ENCODE measurements at places on chromosomes 11 and 22.

GRCh38 chr11:112235750-112236390 lies 9.6 kb downstream of the PTS start:
- no peak for DNase-seq

GRCh38 chr22:17562906-17563870 lies at the start of gene SLC25A18:
Gene SLC25A18, plus strand, starts transcription at chr22:17563498. Its CDS starts 16,447 bp downstream, at chr22:17579945.
- DNase-seq, result peak; percentile 78

GRCh38 chr11:117642396-117642795 lies 154.6 kb downstream of the DSCAML1 start:
- peak; percentile 47 for DNase-seq

DNA sequence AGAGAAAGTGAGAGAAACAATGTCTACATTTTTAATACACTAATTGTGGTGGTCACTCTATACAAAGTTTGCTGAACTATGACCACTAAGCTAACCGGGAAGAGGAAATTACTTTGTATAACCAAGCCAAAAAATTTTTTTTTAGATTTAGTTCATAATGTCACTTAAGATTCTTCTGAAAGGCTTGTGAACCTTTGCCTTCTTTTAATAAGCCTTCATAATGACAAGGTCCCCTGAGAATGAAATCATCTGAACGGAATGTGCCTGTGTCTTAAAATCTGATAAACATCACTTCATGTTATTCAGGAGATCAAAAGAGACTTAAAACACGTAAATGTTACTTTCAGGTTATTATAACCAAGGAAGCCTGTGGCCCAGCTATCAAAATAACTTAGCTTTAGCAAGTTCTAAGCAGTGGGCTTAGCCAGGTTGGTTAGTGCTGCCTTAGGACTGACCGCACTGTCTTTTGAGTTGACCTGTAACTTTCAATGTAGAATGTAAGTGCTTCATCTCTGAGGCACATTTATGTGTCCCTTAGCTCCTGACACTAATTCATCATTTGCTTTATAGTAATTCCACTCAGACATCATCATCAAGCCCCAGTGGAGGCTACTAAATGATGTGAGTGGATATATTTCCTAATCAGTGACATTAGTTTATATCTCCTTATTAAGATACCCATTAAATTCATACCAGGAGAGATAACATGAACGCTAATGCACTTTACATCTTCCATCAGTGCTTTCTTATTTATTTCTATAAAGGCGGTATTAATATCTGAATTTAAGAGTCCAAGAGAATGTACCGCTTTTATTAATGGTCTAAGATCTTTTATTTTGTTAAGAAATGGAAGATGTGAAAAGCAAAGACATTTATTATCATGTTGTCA lies 122.5 kb downstream of the WNT11 start:
- DNase-seq, result no peak

GRCh38 chr11:46278387-46279125 lies 1.1 kb downstream of the CREB3L1 start:
- peak; percentile 87 for DNase-seq

- no peak for DNase-seq
These were observed 972.8 kb downstream of the OPCML start for GRCh38 chr11:132559331-132560036.

DNA sequence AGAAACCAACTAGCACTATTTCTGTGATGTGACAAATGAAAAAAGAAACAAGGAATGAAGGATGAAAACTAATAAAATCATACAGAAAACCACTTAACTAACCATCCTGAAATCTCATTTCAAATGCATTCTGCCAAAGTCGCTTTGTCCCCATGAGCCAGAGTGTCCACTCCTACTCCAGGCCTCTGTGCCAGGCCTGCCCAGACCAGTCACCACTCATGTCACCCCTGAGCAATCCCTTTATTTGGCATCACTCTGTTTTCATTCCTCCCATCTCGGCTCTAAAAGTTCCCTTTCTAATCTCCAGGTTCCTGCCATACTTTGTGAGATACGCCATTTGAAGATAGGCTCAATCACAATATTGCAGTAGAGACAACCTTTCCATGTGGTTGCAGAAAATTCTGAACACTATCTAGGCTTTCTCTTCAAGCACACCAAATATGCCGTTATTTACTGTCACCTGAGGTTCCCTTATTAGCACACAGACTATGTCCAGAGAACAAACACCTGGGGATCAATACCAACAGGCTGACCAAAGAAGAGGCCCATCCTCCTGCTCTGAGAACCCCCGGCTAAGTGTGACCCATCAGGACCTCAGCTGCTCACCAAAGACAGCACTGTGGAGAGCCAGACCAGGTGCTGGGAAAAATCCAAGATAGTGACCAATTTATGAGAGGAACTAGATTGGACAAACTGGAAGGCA lies 202.4 kb downstream of the LARGE1 start:
- no peak for DNase-seq

DNA sequence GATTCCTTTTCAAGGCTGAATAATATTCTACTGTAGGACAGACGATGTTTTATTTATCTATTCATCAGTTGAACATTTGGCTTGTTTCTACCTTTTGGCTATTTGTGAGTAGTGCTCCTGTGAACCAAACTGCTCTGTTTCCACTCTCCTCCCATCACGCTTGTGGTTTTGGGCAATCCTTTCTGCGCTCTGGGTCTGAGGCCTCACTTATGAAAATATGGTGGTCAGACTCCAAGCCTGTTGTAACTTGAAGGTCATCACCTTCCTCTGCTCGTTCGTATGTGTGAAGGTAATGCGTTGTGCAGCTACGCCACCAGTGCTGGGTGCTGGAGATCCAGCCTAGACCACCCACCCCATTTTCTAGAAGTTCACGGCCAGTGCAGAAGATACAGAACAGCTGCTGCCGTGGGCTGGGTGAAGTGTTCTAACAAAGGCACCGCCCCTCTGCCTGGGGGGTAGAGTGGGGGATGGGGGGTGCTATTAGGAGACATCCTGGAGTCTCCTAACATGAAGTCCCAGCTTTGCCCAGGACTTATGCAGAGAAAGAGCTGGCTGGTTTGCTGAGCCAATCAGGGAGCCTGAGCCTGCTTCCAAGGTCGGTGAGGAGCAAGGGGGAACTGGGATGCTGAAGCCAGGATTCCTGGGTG lies 21.0 kb downstream of the PTPN5 start:
- DNase-seq, result no peak

DNA sequence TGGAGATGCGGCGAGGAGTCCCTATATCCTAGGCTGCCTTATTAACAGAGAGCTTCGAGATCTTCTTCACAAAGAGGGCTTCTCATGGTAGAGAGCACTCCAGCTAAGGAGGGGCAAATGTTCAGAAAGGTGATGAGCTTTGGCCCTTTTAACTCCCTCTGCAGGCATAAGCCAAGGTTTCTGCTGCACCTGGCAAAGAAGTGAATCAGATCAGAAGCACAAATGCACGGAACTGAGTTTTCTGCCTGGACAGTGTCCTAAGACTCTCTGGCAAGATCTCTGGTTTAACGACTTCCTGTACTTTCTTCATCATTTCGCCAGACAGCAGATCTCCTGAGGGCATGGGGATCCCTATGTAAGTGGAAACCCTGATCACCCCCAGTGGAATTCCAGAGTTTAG lies 37.2 kb downstream of the POU2AF3 start:
- DNase-seq, result no peak

- no peak for DNase-seq
These were observed 40.4 kb downstream of the PISD start for GRCh38 chr22:31621507-31622124.

DNA sequence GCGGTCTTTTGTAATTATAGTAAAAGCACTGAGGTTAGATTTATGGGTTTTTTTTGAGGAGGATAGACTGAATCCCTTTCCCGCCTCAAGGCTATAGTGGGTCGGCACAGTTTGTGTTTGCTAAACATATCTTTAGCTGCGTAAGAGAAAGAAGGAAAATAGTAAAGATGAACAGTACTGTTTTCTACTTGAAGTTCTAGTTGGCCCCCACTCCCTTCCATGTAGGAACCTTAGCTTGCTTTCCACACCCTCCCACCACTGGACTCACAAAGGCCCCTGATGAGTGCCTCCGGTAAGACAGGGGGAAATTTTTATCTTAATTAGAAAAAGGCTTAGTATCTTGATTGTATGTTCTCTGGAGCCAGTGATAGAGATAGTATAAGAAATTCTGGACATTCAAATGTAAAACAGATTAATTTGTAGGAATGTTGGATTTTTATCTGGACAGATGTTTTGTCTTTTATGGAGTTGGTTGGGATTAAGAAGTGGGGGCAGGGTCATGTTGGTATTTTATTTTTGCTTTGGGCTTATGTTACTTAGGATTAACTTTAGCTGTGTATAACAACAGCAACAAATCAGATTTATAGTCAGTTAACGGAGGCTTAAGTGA lies 49.4 kb downstream of the PTPRJ start:
- peak; percentile 9 for DNase-seq

- DNase-seq, result no peak
These were observed 51.0 kb downstream of the UBASH3B start for GRCh38 chr11:122706291-122707088.

DNA sequence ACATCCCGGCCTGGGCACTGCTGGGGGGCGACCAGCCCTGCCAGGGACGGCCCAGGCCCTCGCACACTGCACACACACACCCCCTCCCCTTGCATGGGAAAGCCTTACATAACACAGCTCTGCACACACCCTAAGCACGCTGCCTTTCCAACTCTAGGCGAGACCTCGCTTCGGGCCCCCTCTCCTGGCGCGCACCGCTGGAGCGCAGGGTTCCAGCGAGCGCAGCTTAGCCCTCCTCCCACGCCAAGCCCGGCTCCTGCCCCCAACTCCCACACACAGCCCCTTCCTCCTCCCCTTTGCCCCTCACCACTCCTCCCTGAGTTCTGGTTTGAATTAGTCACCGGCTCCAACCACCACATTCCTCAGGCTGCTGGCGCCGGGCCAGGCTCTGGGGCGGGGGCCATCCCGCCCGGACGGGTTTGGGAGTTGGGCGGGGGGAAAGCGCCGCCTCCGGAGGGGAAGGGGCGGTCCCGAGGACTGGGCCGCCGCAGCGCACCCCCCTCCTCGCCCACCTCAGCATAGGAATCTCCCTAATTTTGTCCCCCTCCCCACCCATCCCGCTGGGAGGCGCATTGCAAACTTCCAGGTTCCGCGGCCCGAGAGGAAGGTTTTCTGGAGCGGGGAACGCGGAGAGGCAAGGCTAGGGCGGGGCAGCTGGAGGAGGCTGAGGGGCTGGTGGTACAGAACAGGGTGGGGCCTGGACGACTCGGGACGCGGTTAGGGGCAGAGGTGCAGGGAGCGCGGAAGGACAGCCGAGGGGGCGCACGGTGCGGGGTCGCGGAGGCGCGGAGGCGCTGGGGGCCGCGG lies 966 bp downstream of the AHNAK start:
- DNase-seq, result peak; percentile 98

- no peak for DNase-seq
These were observed 59.7 kb upstream of the CYP2D6 start for GRCh38 chr22:42190274-42190673.

- no peak for DNase-seq
These were observed 21.5 kb downstream of the BIRC2 start for GRCh38 chr11:102368472-102368871.

- no peak for DNase-seq
These were observed 370.4 kb downstream of the FAT3 start for GRCh38 chr11:92595052-92595451.

DNA sequence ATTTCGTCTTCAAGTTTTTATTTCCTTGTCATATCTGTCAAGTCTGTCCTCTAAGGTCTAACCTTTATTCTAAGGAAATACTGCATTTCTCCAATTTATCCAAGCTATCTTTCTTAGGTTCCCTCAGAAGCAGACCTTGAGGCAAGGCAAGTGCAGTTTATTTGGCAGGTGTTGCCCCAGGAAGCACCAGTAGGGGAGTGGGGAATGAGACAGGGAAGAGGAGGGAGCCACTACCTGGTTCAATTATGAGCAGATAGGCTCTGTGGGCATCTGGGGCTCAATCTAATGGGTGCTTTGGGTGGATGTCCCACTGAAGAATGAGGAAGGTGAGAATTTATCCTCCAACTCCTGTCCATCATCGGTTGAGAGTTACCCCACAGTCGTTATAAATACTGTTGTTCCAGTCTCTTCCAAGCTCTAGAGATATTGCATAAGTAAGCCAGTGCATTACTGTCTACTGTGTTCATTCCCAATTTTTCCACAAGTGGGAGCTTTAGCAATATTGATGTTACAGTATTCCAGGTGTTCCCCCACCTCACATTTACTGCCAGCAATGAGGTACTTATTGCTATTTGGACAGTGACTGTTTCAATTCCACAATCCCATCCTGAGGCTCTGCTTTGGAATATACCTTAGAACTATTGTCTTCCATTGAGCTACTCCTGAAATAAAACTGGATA lies 154.9 kb upstream of the CEP126 start:
- no peak for DNase-seq

- peak; percentile 41 for DNase-seq
These were observed 28.2 kb upstream of the MGAT3 start for GRCh38 chr22:39428597-39429071.

GRCh38 chr11:87300640-87301380 lies 263.1 kb downstream of the TMEM135 start:
- DNase-seq, result no peak

GRCh38 chr11:82720267-82721065 lies 13.2 kb downstream of the FAM181B start:
- DNase-seq, result no peak

DNA sequence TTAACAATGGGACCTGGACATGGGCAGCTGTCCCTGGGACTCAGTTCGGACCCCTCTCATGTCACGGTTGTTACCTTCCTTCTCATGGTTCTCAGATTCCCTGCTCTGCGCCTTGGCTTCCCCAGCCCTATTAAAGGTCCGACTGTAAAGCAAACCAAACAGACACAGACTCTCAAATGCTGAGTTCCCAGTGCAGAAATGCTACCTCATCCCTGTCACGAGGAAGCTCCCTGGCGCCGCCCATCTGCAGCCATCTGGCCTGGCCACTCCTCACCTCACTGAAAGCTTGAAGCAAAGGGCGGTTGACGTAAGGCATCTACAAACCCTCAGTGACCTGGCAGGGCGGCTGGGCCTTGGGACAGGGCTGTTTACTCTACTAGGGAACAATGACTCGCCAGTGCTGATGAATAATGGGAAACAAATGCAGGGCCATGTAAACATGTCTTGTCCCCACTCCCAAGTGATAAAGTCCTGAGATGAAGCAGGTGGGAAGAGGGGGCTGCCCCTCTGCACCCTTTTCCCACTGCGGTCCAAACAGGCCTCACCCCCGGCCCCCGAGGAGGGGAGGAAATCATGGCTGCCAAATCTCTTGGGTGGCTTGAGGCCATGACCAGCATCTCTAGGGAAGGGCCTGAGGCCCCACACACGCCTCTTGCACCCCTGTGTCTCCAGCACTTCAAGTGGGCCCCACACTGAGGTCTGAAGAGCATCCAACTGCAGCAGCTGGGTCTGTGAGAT lies 49.3 kb downstream of the SCUBE1 start:
- DNase-seq, result no peak
